ENCODE measurements at places on chromosomes 3 and 15.

- no peak for DNase-seq
Observed at GRCh38 chr3:105862217-105862616, 6.6 kb downstream of the CBLB start.

GRCh38 chr3:190234621-190235020 lies 87.6 kb downstream of the CLDN1 start:
- no peak for DNase-seq

DNA sequence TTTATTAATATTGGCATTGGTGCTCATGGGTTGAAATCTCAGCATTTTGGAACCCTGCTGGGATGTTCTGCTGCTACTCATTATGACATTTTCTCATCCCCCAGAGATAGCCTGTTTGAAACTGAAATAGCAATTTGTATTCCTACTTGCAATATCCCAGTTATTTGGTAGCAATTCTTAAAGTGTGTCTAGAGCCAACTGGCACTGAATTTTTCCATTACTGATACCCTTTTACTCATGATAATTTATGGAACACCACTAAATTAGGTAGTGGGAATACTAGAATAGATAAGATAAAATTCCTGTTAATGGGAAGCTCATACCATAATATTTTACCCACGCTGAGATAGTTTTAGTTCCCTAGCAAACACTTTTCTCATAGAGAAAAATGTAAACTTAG lies 309.3 kb downstream of the SV2B start:
- no peak for DNase-seq

DNA sequence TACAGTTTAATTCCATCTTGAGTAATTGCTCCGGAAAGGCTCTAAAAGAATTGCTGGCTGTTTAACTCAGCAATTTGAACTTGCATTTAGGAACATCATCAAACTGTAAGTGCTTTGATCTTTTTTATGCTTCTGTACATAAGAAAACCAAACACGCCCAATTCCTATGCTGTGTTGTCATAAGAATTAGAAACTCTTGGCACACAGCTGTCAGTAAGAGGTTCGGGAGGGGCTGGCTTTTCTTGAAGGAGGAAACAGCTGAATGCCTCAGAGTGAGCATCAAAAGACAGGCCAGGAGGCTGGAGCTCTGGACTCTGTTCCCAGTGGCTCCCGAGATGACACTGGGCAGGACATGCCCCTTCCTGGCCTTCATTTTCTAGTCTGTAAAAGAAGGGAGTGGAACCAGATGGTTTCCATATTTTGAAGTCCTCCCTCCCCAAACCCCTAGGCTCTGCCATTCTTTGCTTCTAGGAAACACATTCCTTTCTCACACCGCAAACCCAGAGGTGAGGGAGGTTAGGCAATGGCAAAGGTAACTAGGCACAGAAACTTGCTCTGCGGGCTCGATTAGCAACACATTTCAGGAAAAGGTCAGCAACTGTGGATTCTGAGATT lies 73.7 kb upstream of the DLG1 start:
- DNase-seq, result no peak

DNA sequence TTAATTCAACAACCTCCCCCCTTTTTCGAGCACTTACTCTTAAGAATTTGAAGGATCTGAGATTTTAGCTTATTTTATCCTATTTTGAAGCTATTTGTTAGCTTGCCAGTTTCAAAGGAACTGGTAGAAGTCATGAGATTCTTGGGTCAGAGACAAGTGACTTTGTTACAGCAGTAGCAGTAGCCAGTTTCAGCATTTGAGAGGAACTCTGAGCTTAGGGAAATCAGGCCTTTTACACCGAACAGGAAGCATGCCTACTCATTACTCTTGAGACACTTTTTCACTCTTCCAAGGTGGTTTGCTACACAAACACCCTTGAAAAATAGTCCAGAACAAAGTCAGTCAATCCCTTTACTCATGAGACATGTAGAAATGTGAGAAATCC lies 24.5 kb upstream of the TM4SF1 start:
- no peak for DNase-seq

- DNase-seq, result no peak
Observed at GRCh38 chr3:130786306-130786705, 39.7 kb upstream of the PIK3R4 start.

DNA sequence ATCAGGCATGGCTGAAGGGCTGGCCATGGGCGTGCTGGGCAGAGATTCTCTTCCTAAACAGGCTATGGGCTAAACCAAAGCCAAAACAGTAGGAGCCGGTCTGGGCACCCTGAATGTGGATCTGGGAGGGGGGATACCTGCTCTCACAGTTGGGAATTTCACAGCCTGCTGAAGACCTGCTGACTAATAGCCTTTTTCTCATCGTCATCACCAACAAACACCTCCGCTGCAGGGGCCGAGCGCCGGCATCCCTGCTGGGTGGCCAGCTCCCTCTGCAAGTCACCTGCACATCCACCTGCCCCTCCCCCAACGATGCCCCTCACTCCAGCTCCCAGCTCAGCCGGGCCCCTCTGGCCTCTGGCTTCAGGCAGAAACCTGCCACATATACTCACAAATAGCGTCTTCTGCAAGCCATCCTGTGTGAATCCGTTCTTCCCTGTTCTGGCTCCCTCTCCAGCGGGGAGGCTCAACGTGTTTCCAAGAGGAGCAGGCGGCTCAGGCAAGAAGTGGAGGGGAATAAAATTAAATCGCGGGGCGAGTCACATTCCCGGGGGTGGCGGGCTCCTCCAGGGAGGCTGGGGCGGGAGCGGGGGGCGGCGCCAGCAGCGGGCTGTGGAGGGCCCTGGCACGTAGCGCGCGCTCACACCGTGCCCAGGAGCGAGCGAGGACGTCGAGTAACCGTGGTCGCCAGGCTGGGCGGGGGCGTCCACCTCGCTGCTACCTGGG lies 466 bp downstream of the IQSEC1 start:
- no peak for DNase-seq

- DNase-seq, result no peak
Observed at GRCh38 chr3:12938258-12938711, 96.9 kb upstream of the RPL32 start.

GRCh38 chr3:78130741-78131290 lies 1090.9 kb downstream of the ROBO2 start:
- DNase-seq, result no peak

- DNase-seq, result no peak
Observed at GRCh38 chr15:29675791-29676301, 146.4 kb downstream of the TJP1 start.

DNA sequence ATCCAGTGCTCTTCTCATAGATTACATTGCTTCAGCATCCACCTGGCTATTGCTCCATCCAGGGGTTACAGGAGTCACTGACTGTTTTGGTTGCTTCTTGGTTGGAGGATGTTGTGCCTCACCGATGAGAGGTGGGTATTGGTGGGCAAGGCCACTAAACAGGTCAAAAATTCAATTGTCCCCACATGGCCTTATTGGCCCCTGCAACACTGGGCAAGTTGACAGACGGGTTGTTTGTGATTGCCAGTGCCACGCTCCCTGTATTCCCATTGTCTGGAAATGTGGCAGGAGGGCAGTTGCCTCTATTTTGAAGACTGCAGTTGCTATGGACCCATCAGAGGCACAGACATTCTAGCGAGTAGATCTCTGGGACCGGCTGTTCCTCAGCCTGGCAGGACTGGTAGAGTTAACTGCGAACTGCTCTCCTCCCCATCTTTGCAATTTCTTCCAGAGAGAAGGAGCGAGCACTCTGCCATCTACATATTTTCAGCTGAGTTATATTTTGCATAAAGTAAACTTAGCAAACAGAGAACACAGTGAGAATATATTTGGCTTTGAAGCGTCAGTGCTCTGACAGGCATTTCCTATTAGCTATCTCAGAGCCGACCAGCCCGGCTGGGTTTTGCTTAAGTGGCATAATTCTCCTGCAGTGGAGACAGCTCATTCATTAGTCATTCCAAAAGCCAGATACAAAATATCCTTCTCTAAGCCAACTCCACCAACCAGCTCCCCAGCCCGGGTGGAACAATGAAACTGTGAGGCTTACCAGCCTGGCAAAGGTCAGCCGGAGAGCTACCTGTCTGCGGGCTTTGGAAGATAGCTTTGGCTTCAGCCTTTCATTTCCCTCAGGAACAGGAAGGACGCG lies 26.0 kb upstream of the MAGEF1 start:
- DNase-seq, result no peak

DNA sequence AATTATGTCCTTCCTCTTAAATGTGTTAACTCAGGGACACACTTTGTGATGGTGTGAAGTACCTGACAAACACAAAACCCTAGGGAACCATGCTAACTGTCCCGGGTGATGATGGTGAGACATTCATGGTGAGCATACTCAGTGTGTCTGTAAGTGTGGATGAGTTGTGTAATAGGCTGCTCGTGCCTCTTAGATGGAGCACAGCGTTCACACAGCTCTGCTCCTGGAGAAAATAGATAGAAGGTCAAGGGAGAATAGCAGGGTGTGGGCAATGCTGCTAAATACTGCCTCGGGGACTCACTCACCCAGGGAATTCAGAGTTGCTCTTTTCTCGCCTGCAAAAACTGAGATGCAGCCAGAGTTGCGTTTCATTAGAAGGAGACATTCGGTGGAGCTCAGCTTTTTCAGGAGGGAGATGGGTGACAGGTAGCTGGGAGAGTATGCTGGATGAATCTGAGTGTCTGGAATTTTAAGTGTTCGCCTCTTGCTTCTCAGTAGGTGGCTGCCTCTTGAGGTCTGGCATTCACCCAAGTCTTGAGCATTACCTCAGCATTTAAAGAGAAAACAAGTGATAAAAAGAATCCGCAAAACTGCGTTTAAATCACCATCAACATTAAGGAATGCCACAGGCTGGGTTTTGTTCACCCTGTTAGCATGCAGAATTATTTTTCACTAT lies 813.2 kb downstream of the AGBL1 start:
- no peak for DNase-seq

DNA sequence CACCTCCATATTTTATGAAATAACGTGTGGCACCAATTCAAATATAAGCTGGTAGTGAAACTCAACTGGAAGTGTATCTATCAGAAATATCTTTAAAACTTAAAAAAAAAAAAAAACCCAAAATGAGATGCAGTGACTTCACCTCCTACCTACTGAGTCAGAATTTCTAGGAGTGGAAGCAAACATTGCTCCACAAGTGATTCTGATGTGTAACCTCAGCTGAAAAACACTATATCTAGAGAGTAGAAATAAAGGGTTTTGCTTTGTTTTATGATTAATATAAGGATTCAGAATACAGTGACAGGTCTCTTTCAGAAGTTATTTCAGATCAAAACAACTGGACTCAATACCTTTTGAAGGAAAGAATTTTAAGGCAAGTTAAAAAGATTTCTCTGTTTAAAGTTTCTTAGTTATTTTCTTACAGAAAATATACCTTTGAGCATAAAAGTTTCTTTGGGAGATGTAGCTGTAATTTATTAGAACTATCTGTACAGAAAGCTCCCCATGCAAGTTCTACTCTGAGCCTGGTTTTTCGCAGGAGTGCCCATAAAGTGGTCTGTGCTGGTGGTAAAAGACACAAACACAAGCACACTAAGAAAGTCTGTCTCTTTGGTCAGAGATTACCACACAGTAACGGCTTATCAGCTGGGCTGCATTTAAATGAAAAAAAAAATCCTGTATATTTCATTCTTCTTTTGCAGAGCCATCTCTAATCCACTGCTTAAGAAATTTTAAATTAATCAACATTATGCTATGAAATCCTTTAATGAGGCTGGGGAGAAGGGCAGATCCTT lies 59.9 kb upstream of the PPIB start:
- DNase-seq, result no peak

DNA sequence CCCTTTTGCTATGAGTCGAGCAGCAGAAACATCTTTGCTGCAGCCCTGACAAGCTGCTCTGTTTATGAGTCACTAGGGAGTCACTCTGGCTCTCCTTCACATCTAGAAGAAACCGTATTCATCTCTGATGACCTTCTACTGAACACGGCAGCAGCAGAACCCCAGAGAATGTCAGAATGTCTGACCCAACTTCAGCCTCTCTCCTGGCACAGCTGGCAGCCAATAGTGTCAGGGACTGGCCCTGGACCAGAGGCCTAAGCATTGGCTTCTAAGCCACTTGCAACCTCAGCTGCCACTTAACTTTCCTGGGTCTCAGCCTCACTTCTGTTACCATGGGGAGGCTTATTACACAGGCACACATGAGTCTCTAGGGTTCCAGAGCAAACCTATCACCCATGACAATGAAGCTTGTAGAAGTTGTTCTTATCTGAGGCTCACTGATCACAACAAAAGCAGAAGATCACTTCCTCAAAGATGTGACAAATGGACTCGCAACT lies 184.1 kb upstream of the TLE3 start:
- DNase-seq, result no peak

GRCh38 chr3:122627301-122627700 lies 49.9 kb downstream of the PARP15 start:
- no peak for DNase-seq

GRCh38 chr3:160616716-160617115 lies 51.3 kb upstream of the KPNA4 start:
- no peak for DNase-seq

DNA sequence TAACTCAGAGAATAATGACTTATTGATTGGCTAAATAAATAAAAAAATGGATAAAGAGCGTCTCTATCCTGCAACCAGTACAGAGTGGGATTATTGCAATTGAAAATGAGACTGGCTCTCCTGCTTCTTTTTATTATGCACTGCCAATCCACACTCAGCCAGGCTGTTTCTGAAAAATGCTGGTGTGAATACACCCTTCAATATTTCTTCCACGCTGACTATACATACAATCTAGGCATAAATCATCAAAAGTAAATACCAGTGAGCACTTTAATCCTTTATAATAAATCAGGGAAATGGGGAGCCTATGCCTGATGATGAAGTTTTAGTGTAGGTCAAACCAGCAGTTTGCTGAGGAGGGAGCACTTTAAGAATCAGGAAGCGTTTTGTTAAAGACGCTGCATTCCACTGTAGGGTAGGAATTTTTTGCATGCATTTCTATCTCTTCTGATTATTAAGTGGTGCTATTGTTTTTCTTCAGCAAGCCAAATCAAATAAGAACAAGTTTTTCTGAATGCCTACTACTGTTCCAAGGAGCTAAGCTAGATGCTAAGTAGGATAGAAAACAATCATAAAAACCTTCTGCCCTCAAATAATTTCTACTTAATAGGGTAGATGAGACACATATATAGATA lies 781.5 kb downstream of the TBL1XR1 start:
- DNase-seq, result no peak

DNA sequence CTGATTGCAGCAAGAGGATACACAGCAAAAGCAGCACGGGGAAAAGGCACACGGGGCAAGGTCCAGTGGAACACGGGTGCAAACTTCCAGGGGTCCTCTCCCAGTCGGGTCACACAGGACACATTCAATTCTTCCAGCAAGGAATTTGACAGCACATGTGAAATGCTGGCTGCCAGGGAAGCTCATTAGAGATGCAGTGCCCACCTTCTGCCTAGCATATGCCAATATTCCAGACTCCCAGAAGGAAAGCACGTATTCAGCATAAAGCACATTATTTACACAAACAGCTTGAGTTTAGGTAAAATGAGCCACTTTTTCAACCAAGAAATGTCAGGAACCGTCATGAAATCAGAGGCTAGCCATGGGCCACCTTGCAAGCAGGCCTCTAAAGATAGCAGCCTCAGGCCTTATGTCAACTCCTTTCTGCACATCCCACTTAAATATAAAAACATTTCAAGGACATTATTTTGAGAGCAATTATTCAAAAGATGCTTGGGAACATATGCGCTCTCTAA lies 19.3 kb downstream of the MYO5C start:
- no peak for DNase-seq

Measured in activated T-helper 1 cell treated with Interleukin-2 at 50 U/mL for 16 hours (primary cell).